Omental fat pad (tissue), 4 donors: ENCODE measurements at places on chromosomes 6 and 20.

DNA sequence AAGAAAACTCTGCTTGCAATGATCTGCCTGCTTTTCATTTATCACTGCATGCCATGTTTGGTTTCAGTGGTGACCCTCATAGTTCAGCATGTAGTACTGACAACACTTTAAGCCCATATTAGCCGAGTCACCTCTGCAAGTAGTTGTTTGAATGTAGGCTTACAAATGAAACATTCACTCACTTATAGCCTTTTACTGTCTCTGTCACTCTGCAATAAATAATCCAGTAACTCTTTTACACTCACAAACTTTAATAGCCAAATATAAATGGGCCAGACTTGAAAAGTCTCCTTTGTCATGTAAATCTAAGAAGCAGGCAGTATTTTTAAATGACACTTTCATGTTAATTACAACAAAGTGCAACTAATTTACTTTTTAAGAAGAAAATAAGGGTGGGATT lies 1460.0 kb upstream of the ADGRB3 start:
- no peak for DNase-seq

DNA sequence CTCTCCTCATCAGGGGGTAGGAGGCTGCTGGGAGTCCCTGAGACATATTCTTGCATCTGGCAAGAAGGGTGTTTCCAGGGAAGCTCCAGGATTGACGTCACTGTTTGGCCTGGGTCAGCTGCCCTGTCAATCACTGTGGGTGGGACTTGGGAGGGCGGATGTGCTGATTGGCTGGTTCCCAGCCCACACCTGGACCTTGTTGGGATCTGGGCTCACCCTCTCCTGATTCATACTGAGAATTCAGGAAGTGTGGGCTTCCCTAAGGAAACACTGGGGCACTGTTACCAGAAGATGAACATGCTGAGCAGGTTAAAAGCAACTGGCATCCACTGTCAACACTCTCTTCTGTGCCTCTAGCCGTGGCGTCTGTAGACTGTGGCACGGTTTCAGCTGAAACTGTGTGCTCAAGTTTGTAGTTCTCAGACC lies 36.5 kb downstream of the CDH26 start:
- DNase-seq: no peak

GRCh38 chr6:149470948-149471347 lies 13.9 kb downstream of the ZC3H12D start:
- DNase-seq: no peak

DNA sequence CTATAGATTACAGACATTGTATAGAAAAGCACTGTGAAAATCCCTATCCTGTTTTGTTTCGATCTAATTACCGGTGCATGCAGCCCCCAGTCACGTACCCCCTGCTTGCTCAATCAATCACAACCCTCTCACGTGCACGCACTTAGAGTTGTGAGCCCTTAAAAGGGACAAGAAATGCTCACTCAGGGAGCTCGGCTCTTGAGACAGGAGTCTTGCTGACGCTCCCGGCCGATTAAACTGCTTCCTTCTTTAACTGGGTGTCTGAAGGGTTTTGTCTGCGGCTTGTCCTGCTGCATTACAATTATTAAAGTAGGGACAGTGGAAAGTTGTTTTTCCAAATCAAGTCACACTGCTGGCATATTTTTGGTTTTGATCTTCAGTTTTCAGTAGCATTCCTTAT lies 2.6 kb downstream of the TXLNB start:
- DNase-seq: no peak

GRCh38 chr6:160959726-160960435 lies 31.7 kb upstream of the MAP3K4 start:
- DNase-seq: no peak

- no peak for DNase-seq
Measured at GRCh38 chr20:52191916-52192718, 538 bp upstream of the ZFP64 start.
